ENCODE measurements at places on chromosomes 7 and 10.

GRCh38 chr10:113762083-113762482 lies 10.6 kb downstream of the PLEKHS1 start:
- no peak for DNase-seq

GRCh38 chr7:135158874-135159273 lies 11.0 kb downstream of the TMEM140 start:
- DNase-seq: no peak

GRCh38 chr10:34734918-34735317 lies 80.2 kb downstream of the PARD3 start:
- DNase-seq: no peak

DNA sequence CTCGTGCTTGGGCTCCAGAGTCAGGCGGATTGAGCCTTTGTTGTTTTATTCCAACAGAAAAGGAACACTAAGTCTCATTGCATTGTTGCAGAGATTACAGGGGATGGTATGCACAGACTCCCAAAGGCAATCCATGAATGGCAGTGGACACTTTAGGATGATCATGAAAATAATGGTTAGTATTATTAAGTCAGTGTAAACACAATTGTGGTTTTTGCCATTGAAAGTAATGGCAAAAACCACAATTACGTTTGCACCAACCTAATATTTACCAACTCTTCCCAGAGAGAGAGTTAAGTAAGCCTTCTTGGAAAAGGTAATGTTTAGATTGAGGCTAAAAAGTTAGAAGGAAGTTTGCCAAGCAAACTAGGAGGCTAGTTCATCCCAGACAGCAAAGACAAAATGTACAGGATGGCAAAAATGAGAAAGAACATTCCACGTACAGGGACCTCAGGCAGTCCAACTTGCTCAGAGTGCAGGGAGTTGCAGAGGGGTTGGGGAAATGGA lies 72.9 kb upstream of the AMPH start:
- DNase-seq: no peak

- DNase-seq: no peak
Measured at GRCh38 chr7:44275146-44275545, 50.2 kb downstream of the CAMK2B start.

- DNase-seq: no peak
Measured at GRCh38 chr10:127195041-127195506, 1.3 kb downstream of the INSYN2A start.

DNA sequence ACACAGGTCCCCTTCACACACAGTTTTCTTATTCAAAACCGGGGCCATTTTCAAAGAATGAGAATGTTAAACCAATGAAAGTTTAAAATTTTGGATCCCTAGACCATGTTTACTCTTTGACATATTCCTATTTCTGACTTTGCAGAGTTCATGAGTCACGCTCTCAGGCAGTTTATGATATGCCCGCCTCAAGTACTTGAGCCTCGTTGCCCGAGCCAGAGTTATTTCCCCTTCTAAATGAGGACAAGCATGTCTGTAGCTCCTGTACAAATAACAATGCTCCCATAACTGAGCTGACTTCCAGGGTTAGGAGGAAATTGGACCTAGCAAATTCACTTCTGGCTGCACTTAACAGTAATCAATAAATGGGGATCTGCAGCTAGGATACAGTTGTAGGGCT lies 87.9 kb upstream of the PDE1C start:
- no peak for DNase-seq

DNA sequence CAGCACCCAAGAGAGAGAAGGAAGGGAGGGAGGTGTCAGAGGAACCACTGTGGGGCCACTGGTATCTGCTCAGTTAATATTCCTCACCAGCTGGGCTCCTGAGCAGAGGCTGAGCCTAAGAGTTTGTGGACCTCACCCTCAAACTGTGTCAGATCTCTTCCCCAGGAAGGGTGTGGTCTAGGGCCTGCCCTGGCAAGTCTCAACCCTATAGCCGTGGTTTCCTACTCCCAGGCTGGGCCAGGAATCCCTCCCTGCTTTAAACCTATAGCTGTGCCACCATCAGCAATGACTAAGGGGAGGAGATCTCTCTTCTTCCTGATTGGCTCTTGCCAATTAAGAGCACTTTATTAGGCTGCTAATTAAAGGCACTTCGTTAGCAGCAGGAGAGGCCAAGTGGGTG lies 29.9 kb downstream of the POLL start:
- DNase-seq: peak; percentile 81

Measured in keratinocyte (primary cell).